Substantia nigra (tissue), 51 donors: ENCODE measurements at places on chromosomes 11 and 22.
A peak's percentile ranks its signal among the peaks of the same experiment; 100 is the strongest.

GRCh38 chr11:127376301-127376700 is 375.7 kb upstream of the KIRREL3 start:
- DNase-seq = no peak

- DNase-seq = no peak
These were observed 30.4 kb upstream of the CD81 start for GRCh38 chr11:2346586-2347307.

- DNase-seq = no peak
These were observed 6.6 kb downstream of the DPF2 start for GRCh38 chr11:65340226-65340625.

- no peak for DNase-seq
These were observed 215.4 kb downstream of the METTL15 start for GRCh38 chr11:28323621-28324020.

DNA sequence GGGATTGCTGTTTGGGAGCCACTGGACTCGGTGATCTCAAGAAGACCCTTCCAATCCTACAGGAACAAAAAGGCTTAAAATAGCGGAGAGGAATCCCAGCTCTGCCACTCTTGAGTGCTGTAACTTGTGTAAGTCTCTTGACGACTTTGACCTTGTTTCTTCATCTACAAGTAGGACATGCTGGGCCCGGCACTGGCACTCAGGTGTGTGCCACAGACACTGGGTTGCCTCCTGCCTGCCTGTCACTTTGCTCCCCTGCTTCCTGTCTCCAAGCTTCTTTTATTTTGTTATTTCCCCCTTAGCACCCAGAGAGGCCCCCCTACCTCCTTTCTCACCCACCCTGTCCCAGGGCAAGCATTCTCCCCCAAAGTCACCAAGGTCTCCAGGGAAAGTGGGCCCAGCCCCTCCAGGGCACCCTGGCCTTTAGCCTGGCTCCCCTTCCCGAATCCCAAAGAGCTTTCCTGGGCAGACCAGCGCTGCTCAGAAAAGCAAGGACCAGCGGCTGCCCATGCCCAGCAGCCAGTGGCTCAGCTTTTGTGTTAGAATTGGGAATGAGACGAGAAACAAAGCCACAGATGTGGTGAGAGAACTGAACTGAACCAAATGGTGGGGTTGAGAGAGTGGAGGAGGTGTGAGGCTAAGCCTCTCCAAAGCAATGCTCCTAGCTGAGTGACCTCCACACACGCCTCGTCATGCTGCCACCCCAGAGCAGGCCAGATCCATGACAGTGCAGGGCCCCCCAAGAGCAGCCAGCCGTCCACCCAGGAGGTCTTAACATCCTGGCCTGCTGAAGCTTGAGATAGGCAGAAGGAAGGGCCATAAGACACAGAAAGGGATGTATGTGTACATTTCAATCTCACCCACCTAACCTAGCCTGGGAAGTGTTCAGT is 4.5 kb downstream of the TRIM29 start:
- no peak for DNase-seq

GRCh38 chr22:29625090-29625825 is 21.8 kb downstream of the NF2 start:
- DNase-seq = no peak

GRCh38 chr11:76724171-76724768 is 53.7 kb upstream of the LRRC32 start:
- DNase-seq = no peak

DNA sequence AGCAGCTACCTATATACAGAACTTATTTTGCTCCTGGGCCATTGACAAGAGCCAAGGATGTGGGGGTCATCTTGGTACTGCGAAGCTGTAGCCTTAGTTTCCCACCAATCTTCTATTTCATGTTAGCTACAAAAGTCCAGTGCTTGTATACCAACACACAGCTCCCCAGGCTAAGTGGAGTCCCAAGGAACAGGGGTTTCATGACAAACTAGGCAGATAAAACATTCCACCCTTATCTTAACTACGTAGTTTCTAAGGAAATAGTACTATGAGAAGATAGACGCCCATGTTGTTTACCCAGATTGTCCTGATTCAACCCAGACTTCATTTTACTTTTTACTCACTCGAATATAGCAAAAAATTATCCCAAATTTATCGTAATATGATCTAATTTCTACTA is 218.5 kb downstream of the DYNC2H1 start:
- DNase-seq = no peak

GRCh38 chr11:66999555-66999954 is 23.4 kb upstream of the SYT12 start:
- no peak for DNase-seq

GRCh38 chr11:46302866-46303265 is 25.4 kb downstream of the CREB3L1 start:
- no peak for DNase-seq

- no peak for DNase-seq
These were observed 223.6 kb downstream of the ADAMTS15 start for GRCh38 chr11:130671801-130672700.

- no peak for DNase-seq
These were observed 5.3 kb downstream of the SLC7A4 start for GRCh38 chr22:21026783-21027692.

DNA sequence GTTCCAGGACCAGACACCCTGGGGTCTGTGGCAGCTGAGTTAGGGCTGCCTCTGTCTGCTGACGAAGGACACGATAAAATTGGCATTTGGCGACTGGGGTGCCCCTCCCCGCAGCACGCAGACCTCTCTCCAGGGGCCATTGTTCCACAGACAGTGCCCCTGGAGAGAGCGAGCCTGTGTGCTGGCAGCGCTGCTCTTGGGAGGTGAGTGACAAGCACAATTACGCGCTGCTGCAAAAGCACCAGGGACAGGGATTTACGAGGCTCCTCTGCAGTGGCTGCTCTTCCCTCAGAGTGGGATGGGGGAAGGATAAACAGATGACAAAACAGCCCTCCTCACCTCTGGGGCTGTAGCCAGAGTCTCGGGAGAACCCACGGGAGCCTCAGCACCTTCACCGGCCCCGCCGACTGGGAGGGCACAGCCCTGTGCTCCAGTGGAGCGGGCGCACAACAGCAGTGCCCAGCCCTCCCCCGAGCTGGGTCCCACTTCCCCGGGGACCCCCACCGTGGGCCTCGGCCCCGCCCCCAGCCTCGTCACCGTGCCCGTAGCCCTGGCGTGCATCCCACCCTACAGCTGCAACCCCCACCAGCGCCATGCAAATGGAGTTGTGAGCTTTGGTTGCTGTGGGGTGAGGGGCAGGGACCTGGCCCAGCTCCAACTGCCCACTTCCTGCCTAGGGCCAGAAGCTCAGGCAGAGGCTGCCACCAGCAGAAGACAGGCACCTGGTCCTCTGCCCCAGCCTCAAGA is 19.6 kb downstream of the CHID1 start:
- DNase-seq = no peak

GRCh38 chr11:119832202-119832935 is 103.4 kb upstream of the NECTIN1 start:
- no peak for DNase-seq

DNA sequence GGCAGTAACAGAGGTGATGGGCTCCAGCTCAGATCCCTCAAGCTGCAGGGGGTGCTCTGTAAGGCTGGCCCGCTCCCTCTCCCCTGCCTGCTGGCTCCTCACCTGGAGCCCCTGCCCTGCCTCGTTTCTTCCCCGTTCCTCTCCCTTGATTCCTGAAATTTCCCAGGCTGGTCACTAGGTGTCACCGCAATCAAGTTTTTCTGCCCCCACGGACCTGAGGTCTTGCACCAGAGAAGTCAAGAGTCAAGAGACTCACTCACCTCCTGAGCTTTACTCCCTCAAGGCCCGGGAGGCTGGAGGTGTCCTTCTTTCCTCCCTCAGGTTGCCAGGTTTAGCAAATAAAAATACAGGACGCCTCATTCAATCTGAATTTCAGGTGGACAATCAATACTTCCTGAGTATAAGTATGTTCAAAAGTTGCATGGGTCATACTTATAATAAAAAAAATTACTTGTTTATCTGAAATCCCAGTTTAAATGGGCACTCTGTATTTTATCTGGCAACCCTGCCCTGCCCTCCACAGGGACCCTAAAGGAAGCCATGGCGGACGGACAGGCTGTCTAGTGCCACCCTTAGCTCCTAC is 69.2 kb downstream of the SCUBE1 start:
- DNase-seq = no peak

DNA sequence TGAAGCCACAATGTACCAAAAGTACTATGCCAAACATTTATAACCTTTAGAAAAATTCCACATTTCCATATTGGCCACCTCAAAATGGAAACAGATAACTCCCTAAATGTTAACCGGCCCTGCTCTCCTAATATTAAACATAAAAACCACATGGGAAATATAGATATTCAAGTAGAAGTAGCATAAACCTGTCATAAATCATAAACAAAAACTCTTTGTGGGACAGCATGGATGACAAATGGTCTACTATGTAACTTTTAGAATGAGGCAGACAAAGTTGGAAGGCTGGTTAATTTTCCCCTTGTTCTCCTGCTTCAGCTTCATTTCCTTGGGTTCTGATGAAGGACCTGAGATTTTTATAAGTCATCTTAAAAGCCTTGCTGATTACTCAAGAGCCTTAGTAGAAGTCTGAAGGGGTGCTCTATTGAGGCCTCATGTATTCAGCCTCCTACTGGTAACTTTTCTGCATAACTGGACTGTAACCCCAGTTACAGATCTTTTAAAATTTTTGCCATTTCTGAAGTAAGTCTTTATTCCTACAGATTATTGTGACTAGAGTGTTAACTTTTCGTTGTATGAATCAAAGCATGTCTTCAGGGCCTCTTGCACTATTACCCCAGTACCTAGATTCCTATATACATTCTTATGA is 116.4 kb downstream of the STIM1 start:
- no peak for DNase-seq

GRCh38 chr11:95070471-95070870 is 3.8 kb downstream of the SRSF8 start:
- DNase-seq = no peak

DNA sequence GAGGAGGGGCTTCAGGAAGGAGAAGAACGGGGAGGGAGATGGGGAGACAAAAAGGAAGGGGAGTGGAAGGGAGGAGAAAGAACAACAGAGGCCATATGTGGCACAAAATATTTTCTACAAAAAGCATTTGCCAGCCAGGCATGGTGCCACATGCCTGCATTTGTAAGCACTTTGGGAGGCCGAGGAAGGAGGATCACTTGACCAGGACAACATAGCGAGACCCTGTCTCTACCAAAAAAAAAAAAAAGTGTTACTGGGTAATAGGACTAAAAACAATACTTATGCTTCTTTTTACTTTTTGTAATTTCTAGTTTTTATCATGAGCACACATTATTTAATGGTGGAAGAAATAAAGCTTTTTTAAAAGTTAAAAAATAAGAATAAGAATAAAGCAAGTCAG is 5.3 kb downstream of the FAM168A start:
- DNase-seq = no peak

DNA sequence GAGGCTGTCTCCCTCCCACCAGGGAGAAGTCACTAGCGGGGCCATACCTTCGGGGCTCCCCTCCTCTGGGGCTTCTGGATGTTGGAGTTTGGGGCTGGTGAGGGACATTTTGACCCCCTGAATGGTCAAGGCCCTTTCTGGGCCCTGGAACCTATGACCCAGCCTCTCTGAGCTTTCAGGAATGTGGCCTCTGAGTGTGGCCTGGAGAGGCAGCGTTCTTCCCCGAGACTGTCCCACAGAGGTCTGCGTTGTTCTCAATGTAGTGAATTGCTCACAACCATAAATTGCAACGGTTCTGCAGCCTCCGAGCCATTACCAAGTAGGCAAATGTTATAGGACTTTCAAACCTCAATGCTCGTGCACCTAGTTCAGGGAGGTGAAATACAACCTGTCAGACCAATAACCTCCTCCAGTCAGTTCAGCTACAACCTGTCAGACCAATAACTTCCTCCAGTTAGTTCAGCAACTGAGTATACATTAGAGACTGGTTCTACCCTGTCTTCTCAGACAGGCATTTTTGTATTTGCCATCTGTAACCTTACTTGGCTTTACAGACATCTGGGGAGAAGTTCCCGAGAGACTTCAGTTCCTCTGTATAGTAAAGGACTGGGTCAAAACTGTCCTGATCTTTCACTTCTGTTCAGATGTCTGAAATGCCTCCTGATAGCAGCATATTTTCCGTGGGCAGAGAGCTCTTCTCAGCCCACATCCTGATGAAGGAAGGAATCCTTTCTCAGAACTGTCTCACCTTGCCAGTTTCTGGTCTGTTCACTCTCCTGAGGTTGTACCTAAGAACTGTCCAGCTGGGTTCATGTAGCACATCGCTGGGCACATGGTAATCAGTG is 34.2 kb downstream of the MICAL2 start:
- no peak for DNase-seq

GRCh38 chr22:46961591-46962295 is 199.3 kb downstream of the TBC1D22A start:
- no peak for DNase-seq

GRCh38 chr22:20741634-20742581 is 32.0 kb upstream of the SERPIND1 start:
- DNase-seq = peak; percentile 24

DNA sequence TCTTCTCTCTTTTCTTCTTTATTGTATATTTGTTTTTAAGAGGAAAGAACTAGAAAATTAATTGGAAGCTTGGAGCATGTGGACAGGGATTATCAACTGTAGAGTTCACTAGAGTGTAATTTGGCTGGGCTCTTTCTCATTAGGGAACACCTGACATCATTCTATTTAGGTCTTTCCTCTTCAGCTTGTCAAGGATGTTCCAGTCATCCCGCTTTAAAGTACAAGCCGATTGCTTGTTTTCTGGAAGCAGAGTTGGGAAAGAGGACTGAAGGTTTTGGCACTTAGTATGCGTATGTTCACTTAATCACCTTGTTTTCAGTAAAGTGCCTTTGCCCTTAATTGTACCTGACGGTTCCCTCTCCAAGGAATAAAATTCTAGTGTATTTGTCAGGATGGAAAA is 111.6 kb downstream of the WNT11 start:
- no peak for DNase-seq
